ENCODE measurements at places on chromosomes 12 and 14.

DNA sequence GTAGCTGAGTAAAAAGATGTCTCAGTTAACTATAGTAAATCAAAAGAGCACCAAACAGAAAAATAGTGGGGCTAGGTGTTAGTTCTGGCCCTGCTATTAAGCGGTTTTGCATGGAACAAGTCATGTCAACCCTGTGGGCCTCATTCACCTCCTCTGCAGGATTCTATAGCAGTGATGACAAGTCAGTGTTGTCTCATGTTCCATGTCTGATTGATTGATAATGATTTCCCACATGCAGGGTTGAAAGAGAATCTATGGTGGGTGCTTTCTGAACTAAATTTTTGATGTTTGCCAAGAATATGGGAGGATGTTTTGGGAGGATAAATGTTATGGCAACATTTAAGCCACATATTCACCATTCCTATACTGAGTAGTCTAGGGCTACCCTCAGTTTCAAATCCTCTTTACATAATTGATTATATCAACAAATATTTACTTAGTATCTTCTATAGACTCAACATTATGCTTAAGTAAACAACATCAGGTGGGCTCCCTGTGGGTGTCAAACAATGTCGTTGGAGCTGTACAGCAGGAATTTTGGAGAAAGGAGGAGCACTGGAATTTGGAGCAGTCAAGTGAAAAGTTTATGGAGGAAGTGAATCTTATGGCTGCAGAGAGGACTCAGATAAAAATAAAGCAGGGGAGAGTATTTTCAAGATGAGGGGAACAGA lies 48.6 kb downstream of the IRAK3 start:
- no peak for DNase-seq

GRCh38 chr14:54221971-54222370 lies 174.8 kb upstream of the CDKN3 start:
- DNase-seq, result no peak

- DNase-seq, result no peak
Measured at GRCh38 chr12:9721394-9722092, 11.4 kb downstream of the CLECL1 start.

- DNase-seq, result no peak
Measured at GRCh38 chr14:61183196-61183885, 97.8 kb downstream of the TMEM30B start.

DNA sequence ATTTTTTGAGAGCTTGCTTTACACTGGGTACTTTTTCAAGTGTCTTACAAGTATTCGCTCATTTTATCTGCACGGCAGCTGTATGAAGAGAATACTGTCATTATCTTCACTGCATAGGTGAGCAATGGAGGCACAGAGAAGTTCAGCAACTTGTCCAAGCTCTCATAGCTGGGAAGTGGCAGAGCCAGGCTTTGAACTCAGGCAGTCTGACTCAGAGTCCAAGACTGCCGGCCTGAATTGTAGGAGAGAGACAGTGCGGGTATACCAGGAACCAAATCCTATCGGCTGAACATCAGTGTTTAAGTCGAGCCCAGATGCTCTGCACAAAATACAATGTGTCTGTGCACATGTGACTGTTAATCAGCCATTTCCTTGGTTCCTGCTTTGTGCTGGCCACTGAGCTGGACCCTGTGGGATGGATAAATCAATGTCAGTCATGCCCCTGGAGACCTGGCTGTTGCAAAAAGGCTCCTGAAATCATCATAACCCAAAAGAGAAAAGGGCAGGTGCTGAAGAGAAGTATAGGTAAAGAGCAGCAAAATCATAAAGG lies 474.6 kb downstream of the DPF3 start:
- no peak for DNase-seq

GRCh38 chr14:79513446-79513845 lies 697.9 kb downstream of the DIO2 start:
- no peak for DNase-seq

- DNase-seq, result no peak
Measured at GRCh38 chr12:2290091-2290490, 237.3 kb downstream of the CACNA1C start.

DNA sequence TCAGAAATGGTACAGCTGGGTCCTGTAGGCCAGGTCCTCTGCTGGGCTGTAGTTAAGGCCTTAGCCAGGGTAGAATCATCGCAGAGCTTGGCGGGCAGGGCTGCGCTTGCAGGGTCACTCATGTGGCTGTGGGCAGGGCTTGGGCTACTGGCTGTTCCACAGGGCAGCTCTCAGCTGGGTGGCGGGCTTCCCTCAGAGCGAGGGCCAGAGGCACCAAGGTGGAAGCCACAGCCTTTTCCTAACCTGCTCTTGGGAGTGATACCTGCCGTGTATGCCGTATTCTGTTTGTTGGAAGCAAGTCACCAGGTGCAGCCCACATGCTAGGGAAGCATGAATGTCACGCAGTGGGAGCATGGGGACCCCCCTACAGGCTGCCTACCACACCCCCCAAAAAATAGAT lies 69.8 kb upstream of the RIN3 start:
- DNase-seq, result no peak

DNA sequence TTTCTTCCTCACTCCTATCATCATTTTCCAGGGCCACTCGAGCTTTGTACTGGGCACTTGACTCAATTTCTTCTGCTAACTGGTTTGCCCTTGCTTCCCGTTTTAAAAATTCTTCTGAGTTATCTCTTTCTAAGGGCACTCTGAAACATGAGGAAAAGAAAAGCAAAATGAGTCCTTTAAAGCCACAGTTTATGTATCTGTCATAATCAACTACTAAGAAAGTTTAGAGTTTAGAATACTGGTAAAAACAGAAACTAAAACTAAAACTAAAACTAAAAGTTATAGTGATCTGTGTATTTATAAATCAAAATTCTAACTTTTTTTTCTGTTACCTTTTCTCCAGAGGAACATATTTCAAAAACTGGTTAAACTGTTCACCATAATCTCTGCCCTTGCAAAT lies 79.2 kb downstream of the ATXN2 start:
- no peak for DNase-seq

GRCh38 chr14:76456200-76456599 lies 80.3 kb downstream of the ESRRB start:
- DNase-seq, result no peak

DNA sequence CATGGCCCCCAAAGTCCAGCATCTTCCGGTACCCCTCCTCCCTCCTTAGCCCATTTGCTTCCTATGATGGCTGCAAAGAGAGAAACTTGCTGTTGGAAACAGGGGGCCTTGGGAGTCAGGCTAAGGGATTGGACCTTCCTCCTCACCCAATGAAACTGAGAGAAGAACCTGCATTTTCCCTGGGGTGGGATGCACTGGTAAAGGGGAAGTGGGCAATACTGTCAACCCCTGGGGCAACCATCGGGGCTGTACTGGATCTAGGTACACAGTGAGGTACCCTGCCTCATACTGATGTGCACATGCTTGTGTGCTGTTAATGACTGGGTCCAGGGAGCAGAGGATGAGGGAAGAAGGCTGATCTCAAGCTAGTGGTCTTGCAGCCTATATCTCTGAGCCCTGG lies 11.0 kb upstream of the JPH4 start:
- no peak for DNase-seq

- no peak for DNase-seq
Measured at GRCh38 chr14:85564841-85565527, 35.0 kb downstream of the FLRT2 start.

- DNase-seq, result no peak
Measured at GRCh38 chr14:96243785-96244184, 12.2 kb upstream of the BDKRB1 start.

GRCh38 chr12:28963554-28963953 lies 185.5 kb upstream of the FAR2 start:
- no peak for DNase-seq

DNA sequence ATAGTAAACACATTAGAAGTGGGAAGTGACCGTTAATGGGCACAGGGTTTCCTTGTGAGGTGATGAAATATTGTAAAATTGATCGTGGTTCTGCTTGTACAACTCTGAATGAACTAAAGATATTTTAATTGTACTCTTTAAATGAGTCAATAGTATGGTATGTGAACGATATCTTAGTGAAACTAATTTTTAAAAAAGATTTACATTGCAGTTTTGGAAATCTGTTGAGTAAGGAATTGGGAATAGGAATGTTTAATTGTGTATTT lies 1.7 kb downstream of the ZNF410 start:
- no peak for DNase-seq

GRCh38 chr12:107541001-107541705 lies 144.4 kb upstream of the PWP1 start:
- no peak for DNase-seq

- DNase-seq, result no peak
Measured at GRCh38 chr14:100900837-100901390, 2.6 kb downstream of the RTL1 start.

DNA sequence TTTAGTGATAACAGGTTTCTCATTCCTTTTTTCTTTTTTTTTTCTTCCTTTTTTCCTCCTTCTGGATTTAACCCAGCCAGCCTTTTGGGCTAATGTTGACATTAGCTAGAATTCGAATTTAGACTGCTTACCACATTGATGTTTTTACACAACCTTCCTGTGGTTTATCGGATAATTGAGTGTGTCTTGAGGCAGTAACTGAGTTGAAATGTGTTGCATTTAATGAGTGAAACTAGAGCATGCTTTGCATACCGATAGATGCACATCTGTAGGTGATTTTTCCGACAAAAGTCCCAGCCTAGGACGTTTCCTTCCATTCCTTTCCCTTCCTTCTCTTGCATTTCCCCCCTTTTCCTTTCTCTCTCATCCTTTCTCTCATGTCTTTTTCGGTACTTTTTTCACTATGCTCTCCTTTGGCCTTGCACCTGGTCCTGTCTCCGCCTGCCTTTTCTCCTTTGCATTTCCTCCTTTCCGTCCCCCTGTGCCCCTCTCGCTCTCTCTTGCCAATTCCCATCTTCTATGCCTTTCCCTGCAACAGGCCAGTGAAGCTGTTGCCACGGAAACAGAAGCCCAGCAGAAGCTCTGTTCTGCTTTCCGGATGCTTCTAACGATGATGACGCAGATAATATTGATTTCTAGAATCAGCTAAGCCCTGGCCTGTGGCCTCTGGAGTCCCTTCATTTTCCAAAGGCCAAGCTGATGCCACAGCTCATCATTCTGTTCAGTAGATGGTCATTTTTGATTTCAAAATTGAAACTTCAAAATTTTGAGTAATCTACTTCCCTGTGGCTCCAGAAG lies 76.1 kb downstream of the SLC25A47 start:
- no peak for DNase-seq

GRCh38 chr14:58239244-58240195 lies 5.1 kb upstream of the PSMA3 start:
- peak; percentile 71 for DNase-seq

GRCh38 chr14:77064521-77065178 lies 33.4 kb upstream of the CIPC start:
- no peak for DNase-seq

DNA sequence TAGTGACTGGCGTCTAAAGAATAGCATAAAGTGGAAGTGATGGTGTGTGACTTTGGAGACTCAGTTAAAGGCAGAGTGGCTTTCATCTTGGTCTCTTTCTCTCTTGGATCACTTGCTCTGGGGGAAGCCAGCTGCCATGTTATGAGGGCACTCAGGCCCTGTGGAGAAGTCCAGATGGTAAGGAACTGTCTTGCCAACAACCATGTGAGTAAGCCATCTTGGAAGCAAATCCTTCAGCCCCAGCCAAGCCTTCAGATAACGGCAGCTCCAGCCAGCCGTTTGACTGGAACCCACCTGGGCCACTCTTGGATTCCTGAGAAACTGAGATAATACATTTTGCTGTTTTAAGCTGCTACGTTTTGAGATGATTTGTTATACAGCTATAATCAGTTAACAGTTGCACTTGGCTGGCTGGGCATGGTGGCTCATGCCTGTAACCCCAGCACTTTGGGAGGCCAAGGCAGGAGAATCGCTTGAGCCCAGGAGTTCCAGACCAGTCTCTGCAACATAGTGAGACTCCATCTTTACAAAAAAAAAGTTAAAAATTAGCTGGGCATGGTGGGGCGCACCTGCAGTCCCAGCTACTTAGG lies 7.7 kb upstream of the LRRC23 start:
- no peak for DNase-seq

- DNase-seq, result no peak
Measured at GRCh38 chr14:96030108-96030760, 8.9 kb upstream of the C14orf132 start.

- no peak for DNase-seq
Measured at GRCh38 chr12:78308701-78309100, 478.0 kb downstream of the NAV3 start.

GRCh38 chr14:104700747-104701217 lies 11.4 kb downstream of the INF2 start:
- no peak for DNase-seq

DNA sequence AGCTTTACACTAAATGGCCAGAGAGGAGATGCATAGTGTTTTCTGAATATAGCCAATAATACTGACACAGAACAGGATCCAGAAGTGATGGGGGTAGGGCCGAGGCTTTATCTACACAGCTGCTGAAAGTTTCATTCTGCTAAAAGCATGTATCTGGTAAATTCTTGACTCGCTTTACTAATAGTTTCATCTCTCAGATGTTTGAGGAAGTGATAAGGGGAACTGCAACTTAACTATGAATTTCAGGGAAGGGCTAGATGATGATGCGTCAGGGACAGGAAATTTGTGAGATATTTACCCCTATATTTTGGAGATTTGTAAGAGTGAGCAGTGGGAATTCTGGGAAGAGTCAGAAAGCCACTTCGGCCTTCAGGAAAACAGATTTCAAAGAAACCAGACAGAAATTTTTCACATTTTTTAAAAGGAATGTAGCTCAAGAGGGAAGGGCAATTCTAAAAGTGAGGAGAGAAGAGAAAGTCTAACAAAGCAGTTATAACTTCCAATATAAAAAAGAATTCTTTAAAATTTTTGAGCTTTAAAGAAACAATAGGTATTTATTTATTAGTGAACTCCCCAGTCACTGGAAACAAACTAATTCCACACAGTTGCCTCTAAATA lies 243.1 kb downstream of the BCAT1 start:
- DNase-seq, result no peak

GRCh38 chr14:81452341-81453133 lies 52.4 kb upstream of the STON2 start:
- no peak for DNase-seq

DNA sequence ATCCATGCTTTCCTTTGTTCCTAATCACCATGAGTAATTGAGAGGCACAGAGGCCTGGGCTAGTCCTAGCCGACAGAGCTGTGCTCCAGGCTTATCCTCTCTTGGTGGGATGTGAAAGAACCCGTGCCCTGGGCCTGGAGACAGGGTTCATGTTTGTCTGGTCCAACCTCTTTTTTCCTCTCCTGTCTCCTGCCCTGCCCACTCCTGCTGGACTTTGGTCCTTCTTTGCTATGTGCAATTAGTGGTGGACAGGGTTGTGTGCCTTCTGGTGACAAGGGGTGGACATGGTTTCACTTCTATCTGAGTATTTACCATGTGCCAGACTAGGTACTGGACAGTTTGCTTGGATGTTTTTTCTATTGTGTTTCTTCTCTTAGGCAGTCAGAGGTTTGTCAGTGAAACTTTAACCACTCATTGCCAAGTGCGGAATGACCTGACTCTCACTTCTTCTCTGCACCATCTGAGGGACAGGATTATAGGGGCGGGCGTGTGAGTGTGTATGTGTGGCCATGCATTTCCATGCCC lies 126.1 kb downstream of the SMOC1 start:
- DNase-seq, result no peak
